ENCODE measurements at places on chromosomes 12 and 14.

DNA sequence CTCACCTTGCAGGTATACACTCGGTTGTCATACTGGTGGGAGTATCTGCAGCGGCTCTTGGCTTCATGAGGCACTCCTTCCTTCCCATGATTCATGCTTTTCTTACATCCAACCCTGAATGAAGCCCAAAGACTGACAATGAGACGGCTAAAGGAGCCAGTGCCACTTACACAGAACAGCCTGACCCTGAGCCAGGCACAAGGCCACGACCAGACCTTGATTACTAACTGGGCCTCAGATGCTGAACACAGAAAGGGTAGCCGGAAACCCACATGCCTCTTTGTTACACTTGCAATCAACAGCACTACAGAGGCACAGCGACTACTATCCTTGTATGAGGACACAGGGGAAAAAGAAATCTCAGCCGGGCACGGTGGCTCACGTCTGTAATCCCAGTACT, 48.0 kb downstream of the ZFYVE1 start:
- no peak for DNase-seq

DNA sequence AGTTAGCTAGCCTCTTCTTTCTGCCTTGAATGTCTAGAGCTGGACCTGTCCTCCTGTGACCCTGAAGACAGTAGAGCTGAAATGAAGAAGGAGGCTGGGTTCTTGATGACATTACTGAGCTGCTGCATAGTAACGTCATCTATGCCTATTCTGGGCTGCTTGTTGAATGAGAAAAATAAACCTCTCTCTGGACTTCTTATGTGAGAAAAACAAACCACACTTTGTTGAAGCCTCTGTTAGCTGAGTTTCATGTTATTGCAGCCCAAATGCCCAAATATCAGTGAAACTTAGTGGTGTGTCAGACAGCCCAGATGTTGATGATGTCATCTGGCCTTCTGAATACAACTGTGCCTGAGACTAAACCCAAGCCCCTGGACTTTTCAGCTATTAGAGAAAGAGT, 67.0 kb upstream of the MAX start:
- no peak for DNase-seq

GRCh38 chr14:103232831-103233319, 101.2 kb upstream of the EIF5 start:
- no peak for DNase-seq

DNA sequence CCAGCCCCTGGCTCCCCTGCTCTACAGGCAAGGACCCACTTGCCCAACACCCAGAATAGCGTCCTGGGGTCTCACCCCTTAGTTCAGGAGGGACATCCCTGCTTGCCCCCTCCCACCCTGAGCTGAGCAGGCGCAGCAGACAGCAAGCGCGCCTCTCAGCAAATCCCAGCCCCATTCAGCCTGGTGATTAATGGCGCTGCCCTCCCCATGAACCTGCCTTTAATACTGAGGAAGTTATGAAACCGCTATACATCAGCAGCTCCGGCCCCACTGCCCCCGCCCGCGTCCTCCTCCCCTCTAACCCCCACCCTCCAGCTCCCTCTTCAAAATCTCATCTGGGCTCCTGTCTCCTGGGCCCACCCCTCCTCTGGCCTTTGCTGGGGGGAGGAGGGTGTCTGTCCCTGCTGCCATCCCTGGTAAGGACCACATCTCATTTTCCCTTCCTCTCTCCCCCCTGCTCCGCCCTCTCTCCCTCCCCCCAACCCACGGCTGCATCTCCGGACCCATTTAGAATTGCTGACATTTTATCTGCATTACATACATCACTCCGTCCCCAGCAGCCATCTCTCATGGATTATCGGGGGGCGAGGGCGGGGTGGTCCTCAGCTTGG, 7.1 kb upstream of the SMUG1 start:
- DNase-seq: peak; percentile 91

GRCh38 chr12:69500631-69501030, 30.4 kb downstream of the FRS2 start:
- DNase-seq: no peak

DNA sequence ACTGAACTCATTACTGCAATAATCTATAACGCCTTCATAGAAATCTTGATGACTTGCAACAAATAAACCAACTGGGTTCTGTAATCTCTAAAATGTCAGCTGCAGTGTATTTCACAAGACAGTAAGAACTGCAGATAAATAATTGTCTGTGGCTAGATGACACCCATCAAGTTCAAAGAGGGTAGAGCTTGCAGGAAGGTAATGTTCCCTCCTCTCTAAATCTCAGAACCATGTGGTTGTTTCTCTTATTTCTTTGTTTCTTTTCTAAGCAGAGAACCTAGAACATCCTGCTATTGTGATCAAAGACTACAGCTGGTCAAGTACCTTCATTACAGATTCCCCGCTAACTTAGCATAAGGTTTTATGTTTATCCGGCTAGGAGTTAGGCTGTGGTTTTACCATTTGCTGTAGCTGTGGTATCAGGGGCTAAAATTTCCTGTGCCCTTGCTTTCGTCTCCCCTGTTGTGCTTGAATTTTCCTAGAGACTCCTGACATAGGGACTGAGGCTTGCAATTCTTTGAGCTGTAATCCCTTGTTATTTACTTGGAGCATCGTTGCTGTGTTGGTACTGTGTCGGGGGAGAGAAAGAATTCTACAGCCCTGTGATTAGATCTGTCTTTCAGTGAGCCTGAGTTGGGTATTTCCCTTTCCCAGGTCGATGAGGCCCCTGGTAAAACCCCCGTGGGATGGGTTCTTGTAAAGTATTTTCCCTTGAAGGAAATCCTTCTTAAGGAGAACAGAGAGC, 253.1 kb upstream of the BTG1 start:
- no peak for DNase-seq

- no peak for DNase-seq
These were observed 91.9 kb upstream of the OVCH1 start for GRCh38 chr12:29589286-29589820.

GRCh38 chr12:40615590-40615989, 76.6 kb upstream of the CNTN1 start:
- no peak for DNase-seq

- DNase-seq: peak; percentile 53
These were observed 126.7 kb upstream of the CCDC196 start for GRCh38 chr14:66359500-66359899.

DNA sequence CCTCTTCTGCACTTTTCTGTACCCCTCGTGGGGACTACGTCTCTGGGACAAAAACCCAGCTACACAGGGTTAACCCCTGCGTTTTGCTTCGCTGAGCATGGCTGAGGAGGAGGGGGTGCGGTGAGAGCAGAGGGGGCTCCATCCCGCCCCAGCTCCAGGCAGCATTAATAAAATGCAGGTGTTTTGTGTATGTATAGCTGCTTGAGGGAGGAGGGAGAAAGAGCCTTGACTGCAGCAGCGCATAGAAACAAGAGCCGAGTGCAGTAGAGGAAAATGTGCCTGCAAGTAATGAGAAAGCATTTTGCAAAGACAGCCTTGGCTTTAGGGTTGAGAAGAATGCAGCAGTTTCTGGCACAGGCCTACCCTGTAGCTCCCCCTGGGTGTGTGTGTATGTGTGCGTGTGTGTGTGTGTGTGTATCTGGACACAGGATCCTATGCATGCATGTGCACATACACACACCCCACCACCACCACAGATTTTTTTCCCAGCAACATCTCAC, 103.9 kb downstream of the ZFP36L1 start:
- DNase-seq: peak; percentile 71

- no peak for DNase-seq
These were observed 69.2 kb upstream of the LTA4H start for GRCh38 chr12:96104566-96104965.

GRCh38 chr12:130870442-130871285, 1.2 kb upstream of the RAN start:
- DNase-seq: no peak

DNA sequence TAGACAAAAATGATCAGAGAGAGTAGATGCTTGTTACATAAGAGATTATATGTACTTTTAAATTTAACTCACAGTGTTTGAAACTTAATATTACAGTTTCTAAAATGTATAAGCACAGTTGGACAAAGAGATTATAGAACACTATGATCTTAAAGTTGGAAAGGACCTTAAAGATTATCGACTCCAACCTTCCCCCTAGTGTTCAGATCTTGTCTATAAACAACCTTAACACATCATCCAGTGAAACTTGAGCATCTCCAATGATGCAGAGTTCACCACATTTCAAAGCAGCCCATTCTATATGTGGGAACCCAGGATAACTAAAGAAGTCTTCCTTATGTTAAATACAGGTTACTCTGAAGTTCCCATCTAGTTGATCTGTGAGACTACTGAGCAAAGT, 480.8 kb downstream of the RMST start:
- DNase-seq: no peak
